ENCODE measurements at places on chromosomes 7 and 10. TPM values are rescaled to one million over a fixed set of nuclear protein-coding genes. Genes with fewer than 3 reads are reported as not detected.

- peaks cover 5% of the 10 kb centered on the region for H3K36me3 ChIP-seq
- H3K4me3 ChIP-seq: no peak overlapping the region
- no peaks in the 10 kb centered on the region for H3K27me3 ChIP-seq
- no peak for DNase-seq
- H3K27ac ChIP-seq: no peak overlapping the region
Measured at GRCh38 chr7:106099539-106099938, 12.6 kb downstream of the SYPL1 start.

DNA sequence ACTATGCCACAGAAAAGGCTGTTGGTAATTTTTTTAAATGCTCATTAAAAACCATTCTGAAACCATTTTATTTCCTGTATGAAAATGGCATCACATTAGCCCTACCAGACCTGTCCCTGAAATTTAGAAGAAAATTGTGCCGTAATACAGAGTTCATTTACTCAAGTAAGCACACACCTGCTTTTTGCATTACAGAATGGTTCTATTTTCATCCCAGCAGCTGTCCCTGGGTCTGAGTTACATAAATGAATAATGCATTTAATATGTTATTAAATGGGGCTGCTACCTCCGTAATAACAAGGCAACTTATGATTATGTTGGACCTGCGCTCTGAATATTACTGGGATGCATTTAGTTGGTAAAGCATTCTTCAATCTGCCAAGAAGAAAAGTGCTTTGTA, 508.9 kb downstream of the SORCS1 start:
- no peaks in the 10 kb centered on the region for H3K27me3 ChIP-seq
- no peaks in the 10 kb centered on the region for H3K36me3 ChIP-seq
- H3K27ac ChIP-seq: no peak overlapping the region
- no peak overlapping the region for H3K4me3 ChIP-seq

- H3K27me3 ChIP-seq: no peaks in the 10 kb centered on the region
- peaks cover 12% of the 10 kb centered on the region for H3K4me1 ChIP-seq
- H3K4me3 ChIP-seq: no peak overlapping the region
Measured at GRCh38 chr10:110629680-110630191, 14.4 kb upstream of the RBM20 start.

GRCh38 chr10:75865413-75866299, 434.2 kb downstream of the LRMDA start:
- DNase-seq: no peak
- H3K27ac ChIP-seq: no peak overlapping the region
- H3K36me3 ChIP-seq: no peaks in the 10 kb centered on the region
- H3K27me3 ChIP-seq: no peaks in the 10 kb centered on the region
- no peak overlapping the region for H3K4me3 ChIP-seq

- no peaks in the 10 kb centered on the region for H3K27me3 ChIP-seq
- peaks cover 18% of the 10 kb centered on the region for H3K4me1 ChIP-seq
- no peak overlapping the region for H3K4me3 ChIP-seq
- DNase-seq: peak; percentile 66
- no peaks in the 10 kb centered on the region for H3K36me3 ChIP-seq
Measured at GRCh38 chr7:138125598-138126111, 49.4 kb downstream of the AKR1D1 start.

GRCh38 chr10:31590023-31590800, 271.2 kb downstream of the ZEB1 start:
- no peaks in the 10 kb centered on the region for H3K4me1 ChIP-seq
- DNase-seq: no peak
- H3K27me3 ChIP-seq: no peaks in the 10 kb centered on the region
- no peaks in the 10 kb centered on the region for H3K36me3 ChIP-seq
- no peak overlapping the region for H3K4me3 ChIP-seq

GRCh38 chr10:60573336-60573735, 183.7 kb upstream of the ANK3 start:
- H3K4me1 ChIP-seq: peaks cover 4% of the 10 kb centered on the region
- no peaks in the 10 kb centered on the region for H3K27me3 ChIP-seq
- no peaks in the 10 kb centered on the region for H3K36me3 ChIP-seq
- H3K4me3 ChIP-seq: peak overlapping the region; percentile 79
- peak; percentile 44 for DNase-seq

DNA sequence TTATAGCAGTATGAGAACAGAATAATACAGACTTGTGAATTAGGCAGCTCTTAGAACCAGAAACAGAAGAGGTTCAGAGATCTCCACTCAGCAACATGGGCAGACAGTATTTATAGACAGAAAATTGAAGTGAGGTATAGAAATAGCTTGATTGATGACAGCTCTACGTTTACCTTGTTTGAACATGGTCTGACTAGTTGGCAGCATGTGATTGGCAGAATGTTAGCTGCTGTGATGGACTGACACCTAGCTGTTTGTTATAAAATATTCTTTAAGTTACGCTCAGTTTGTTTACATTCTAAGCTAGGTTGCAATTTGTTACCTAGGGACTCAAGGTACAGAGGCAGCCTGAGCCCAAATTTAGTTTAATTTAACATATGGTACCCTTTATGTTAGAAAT, 73.7 kb upstream of the TMEM229A start:
- H3K4me3 ChIP-seq: no peak overlapping the region
- H3K36me3 ChIP-seq: no peaks in the 10 kb centered on the region
- H3K27ac ChIP-seq: no peak overlapping the region
- H3K27me3 ChIP-seq: no peaks in the 10 kb centered on the region

- DNase-seq: no peak
- H3K36me3 ChIP-seq: no peaks in the 10 kb centered on the region
- H3K27me3 ChIP-seq: peaks cover 4% of the 10 kb centered on the region
- no peak overlapping the region for H3K27ac ChIP-seq
Measured at GRCh38 chr10:49596836-49597235, 13.3 kb upstream of the SLC18A3 start.

SPACDR gene
- 2.6 TPM for total RNA-seq

DPYSL4 gene
- 26.1 TPM for total RNA-seq

SPDYE5 gene
- total RNA-seq: not detected

LIPM gene
- total RNA-seq: not detected

Data from astrocyte (in vitro differentiated cells and primary cell).